ENCODE measurements at places on chromosomes 1 and 21.

DNA sequence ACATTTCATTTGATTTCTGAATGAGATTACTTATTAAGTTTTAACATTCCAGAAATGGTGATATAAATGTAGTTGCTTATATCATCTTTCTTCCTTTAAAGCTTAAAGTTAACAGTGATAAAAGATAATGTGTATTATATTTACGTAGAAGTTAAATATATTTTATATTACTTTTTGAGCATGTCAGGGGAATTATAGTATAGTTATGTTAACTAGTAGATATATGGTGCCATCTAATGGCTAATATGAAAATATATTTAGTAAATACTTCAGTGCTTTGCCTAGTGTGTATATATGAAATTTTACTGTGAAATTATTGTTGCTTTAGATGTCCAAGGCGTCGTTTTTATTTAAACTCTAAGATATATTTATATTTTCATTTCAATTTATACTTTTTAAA is 51.5 kb downstream of the SYT14 start:
- DNase-seq, result peak; percentile 10

DNA sequence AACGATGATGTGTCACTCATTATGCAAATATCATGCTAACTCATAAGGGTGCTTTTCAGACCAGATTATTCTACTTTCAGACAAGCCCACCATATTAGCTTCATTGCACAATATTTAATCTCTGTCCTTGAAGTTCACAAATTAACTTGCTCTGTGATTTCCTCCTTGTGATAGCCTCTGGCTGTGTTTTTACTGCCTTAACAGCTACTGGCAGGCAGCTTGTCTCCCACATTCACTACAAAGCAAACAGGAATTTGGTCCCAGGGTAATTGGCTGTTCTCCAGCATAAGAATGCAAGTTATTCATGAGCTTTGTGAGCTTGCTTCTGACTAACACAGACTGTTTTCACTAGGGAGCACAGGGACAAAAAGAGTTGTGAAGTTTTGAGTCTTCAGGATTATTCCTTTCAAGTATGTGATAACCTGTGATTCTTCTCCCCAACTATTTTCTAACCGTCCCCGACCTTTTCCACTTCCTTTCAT is 87.9 kb upstream of the HMCN1 start:
- no peak for DNase-seq

GRCh38 chr1:25431955-25432719 is 1.4 kb downstream of the MACO1 start:
- DNase-seq, result no peak

DNA sequence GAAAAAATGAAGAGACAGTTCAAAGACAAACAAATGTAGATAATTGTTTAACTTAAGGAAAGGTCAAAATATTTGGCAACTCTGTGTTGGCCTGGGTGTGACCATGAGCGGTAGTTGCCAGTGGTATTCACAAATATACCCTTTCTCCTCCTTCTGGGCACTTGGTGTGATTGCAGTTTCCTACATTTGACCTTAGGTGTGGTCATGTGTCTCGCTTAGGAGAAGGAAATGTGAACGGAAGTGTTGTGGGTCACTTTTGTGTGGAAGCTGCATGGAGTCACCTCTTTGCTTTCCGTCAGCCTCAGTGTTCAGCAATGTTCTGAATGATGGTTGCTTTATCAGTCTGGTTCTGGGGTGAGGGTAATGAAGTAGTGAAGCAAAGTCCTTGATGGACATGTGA is 3.4 kb upstream of the PCSK9 start:
- no peak for DNase-seq

DNA sequence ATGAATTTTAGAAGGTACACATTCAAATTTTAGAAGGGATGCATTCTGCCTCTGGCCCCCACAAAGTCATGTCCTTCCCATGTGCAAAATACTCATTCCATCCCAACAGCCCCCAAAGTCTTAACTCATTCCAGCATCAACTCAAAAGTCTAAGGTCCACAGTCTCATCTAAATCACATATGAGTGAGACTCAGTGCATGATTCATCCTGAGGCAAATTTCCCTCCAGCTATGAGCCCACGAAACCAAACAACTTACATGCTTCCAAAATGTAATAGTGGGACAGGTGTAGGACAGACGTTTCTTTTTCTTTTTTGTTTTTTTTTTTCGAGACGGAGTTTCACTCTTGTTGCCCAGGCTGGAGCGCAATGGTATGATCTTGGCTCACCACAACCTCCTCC is 12.5 kb upstream of the WNT2B start:
- no peak for DNase-seq

DNA sequence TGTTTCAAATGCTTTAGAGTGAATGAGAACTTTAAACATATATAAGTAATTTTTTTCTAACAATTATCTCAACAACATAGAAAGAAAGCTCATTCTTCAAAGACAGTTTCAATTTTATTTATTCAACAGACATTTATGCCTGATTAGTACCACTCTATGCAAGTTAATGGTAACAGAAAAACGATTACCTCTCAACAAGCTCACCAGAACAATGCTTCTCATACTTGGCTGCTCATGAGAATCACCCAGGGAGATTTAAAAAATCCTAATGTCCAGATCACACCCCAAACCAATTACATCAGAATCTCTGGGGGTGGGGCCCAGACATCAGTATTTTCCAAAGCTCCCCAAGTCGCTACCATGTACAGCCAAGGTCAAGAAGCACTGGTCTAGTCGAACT is 312.4 kb downstream of the PAPPA2 start:
- DNase-seq, result no peak

GRCh38 chr21:45856442-45856841 is 125.1 kb upstream of the COL6A1 start:
- no peak for DNase-seq

DNA sequence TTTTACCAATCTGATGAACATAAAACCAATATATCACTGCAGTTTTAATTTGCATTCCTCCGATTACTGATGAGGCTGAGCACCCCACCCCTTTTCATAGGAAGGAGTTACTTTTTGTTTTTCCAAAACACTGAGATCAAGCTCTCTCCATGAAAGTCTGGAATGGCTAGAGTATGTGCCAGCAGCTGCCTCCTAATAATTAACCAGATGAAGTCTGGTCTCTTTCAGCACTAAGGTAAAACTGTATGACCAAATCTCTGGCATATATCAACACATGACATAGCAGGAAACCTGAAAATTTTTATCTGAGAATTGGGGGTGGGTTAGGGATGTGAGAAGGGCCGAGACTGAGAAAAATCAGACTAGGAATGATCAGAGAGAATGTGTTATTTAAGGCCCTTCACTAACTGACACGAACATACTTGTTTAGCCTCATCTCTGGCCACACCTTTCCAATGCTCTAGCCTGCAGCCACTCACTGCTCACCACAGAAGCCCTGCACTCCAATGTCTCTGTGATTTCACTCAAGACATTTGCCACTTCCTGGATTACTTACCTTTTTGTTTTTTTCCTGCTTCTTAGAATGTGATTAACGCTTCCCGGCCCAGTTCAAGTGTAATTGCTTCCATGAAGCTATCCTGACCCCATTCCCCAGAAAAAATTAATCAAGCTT is 34.7 kb downstream of the WASF2 start:
- no peak for DNase-seq

GRCh38 chr1:92367496-92367895 is 68.6 kb downstream of the RPAP2 start:
- DNase-seq, result no peak

GRCh38 chr1:78667939-78668338 is 18.3 kb downstream of the IFI44 start:
- DNase-seq, result no peak

DNA sequence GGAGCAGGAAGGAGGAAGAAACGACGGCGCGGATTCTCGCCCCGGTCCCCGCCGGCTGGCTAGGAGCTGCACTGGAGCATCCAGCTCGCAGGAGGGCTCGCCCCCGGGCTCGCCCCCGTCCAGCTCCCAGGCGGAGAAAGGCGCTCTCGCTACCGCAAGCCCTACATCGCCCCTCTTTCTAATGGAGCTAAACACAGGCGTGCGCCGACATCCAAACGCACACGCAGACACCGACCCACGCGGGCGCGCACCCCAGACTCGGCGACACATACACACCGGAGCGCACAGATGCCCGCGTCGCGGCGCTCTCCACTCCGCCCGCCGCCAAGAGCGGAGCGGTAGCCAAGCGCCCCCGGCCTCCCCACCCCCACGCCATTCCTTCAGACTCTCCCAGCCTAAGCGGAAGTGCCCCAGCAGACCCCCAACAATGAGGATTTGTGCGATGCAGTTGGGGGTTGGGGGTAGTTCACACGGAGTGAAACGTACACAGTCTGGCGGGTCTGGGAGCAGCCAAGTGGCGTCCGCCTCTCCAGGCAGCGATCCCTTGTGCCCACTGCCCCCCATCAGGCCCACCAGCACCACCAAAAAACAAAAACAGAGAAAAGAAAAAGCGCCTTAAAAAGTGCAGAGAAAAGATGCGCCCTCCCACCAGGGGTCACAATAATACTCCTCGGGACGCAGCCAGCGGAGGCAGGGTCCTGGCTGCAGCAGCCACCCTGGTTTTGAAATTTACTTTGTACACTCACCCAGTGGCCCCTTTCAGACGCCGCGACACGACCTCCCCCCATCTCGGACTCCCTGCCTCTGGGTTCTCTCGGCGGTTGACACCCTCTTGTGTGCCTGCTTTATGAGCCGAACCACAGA is 1.4 kb downstream of the DAB1 start:
- no peak for DNase-seq

GRCh38 chr1:22976461-22977243 is 4.0 kb upstream of the LACTBL1 start:
- DNase-seq, result peak; percentile 72

Measured in GM10248 (cell line).